Pericardium fibroblast (primary cell): ENCODE measurements at places on chromosomes 2 and 18. TPM values are rescaled to one million over a fixed set of nuclear protein-coding genes. Genes with fewer than 3 reads are reported as not detected.

CD8B2 gene
- not detected in 2 replicates for total RNA-seq

ALPG gene
- total RNA-seq: not detected in 2 replicates

ANKRD23 gene
- 1.4 and 2.7 TPM in 2 replicates for total RNA-seq

LBX2 gene
- 1.9 and 3.2 TPM in 2 replicates for total RNA-seq

UNC80 gene
- total RNA-seq: not detected in 2 replicates

SERPINB12 gene
- total RNA-seq: 0.12 TPM in 1 of 2 replicates, not detected in the other

MFSD6 gene
- 1.9 and 3.0 TPM in 2 replicates for total RNA-seq

LCT gene
- total RNA-seq: not detected in 2 replicates

CRACDL gene
- total RNA-seq: under 0.01 and 0.12 TPM in 2 replicates

ABHD1 gene
- total RNA-seq: not detected in 2 replicates

TXNDC2 gene
- 0.12 TPM in 1 of 2 replicates, not detected in the other for total RNA-seq

DSC3 gene
- 2.8 and 58.1 TPM in 2 replicates for total RNA-seq

GATA6 gene
- 36.8 and 89.5 TPM in 2 replicates for total RNA-seq

IL1F10 gene
- total RNA-seq: not detected in 2 replicates

SERPINB3 gene
- not detected in 2 replicates for total RNA-seq

TDRD15 gene
- total RNA-seq: not detected in 2 replicates

ABCG8 gene
- not detected in 2 replicates for total RNA-seq

GAD1 gene
- not detected in 2 replicates for total RNA-seq

POTEI gene
- total RNA-seq: not detected in 2 replicates

SIX3 gene
- not detected in 2 replicates for total RNA-seq

TSHZ1 gene
- total RNA-seq: 6.2 and 13.4 TPM in 2 replicates

ANKRD30BL gene
- not detected in 2 replicates for total RNA-seq

SPP2 gene
- total RNA-seq: not detected in 2 replicates

KRTCAP3 gene
- total RNA-seq: 5.2 TPM in 1 of 2 replicates, not detected in the other

HRH4 gene
- not detected in 2 replicates for total RNA-seq

HES6 gene
- 1.6 and 3.6 TPM in 2 replicates for total RNA-seq

FZD7 gene
- 10.3 and 17.1 TPM in 2 replicates for total RNA-seq

MYO7B gene
- total RNA-seq: not detected in 2 replicates

ZSWIM2 gene
- total RNA-seq: not detected in 2 replicates

KIF3C gene
- 10.6 and 11.2 TPM in 2 replicates for total RNA-seq

IL36B gene
- total RNA-seq: not detected in 2 replicates

KIAA2012 gene
- not detected in 2 replicates for total RNA-seq

EMILIN1 gene
- total RNA-seq: 242 and 312 TPM in 2 replicates

ASB3 gene
- 10.0 and 13.5 TPM in 2 replicates for total RNA-seq

ATP5MC3 gene
- total RNA-seq: 169 and 212 TPM in 2 replicates

GREB1L gene
- total RNA-seq: 1.3 and 11.2 TPM in 2 replicates

PPP1CB gene
- total RNA-seq: 96.2 and 138 TPM in 2 replicates

SERPINB13 gene
- not detected in 2 replicates for total RNA-seq

TRPM8 gene
- total RNA-seq: 0.17 TPM in 1 of 2 replicates, not detected in the other

CENPA gene
- total RNA-seq: 0.23 and 0.34 TPM in 2 replicates

ELOA2 gene
- total RNA-seq: not detected in 2 replicates

ATOH8 gene
- 16.9 and 31.4 TPM in 2 replicates for total RNA-seq

FTCDNL1 gene
- total RNA-seq: 3.2 TPM in 1 of 2 replicates, not detected in the other

APOB gene
- under 0.01 and 0.12 TPM in 2 replicates for total RNA-seq

EGR4 gene
- not detected in 2 replicates for total RNA-seq

ANKRD53 gene
- 0.12 and 0.77 TPM in 2 replicates for total RNA-seq

LAMA1 gene
- 19.0 and 22.1 TPM in 2 replicates for total RNA-seq
